ENCODE measurements at places on chromosomes 12 and 14.

DNA sequence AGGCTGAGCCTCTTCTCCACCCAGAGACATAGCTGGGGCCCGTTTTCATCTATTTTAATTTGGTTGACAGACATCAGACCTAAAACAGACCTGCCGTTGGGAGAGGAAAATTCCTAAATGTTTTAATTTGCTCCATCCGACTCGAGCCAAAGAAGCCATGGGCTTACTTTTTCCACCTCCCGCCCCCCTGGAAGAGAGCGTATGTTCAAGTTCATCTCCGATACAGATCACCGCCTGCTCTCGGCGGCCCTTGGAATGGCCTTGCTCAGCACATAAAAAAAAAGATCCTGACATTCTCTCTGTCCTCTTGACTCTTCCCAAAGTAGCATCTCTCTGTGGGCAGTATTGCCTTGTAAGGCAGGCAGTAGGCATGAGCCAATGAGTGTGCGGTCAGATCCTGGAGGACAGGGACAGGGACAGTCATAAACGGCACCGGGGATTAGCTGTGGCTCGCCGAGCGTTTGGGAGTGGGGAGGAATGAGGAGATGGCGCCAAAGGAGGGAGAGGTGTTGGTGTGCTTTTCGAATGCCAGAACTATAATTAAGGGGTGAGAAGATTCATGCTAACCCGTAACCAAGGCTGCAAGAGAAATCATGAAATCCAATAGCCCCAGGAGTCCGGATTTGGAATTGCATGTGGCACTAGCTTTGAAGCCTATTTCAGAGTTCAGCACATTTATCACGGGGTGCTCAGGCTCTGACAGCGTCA, 47.9 kb upstream of the MEG3 start:
- no peak for DNase-seq

- DNase-seq, result no peak
Measured at GRCh38 chr12:108815875-108816594, 41.3 kb downstream of the SSH1 start.

DNA sequence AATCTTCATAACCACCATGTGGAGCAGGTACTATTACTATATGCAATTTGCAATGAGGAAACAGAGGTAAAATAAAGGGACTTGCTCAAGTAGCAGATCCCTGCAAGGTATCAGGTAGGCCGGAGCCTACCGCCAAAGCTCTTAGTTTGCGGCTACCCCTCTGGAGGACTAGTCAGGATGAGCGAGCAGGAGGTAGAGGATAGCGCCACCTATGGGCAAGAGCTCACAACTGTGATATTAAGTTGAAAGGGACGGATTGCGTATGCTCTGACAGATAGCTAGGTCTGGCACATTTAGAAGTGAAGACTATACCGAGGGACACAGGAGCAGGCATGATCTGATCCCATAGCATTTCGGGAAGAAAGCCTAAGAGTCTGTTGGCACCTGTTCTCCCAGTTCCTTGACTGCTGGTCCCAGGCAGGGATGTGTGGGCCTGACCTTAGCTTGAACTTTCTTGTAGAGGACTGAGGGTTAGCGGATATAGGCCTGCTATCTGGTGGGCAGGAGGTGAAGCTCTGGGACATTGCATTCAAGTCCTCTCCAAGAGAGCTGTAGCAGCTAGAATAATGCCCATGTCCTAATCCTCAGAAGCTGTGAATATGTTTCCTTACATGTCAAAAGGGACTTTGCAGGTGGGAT, 48.0 kb downstream of the SLC17A8 start:
- no peak for DNase-seq

GRCh38 chr12:6951551-6952120, 480 bp downstream of the PTPN6 start:
- DNase-seq, result no peak

- no peak for DNase-seq
Measured at GRCh38 chr12:94080341-94081009, 67.9 kb upstream of the PLXNC1 start.

GRCh38 chr12:68175557-68176061, 16.1 kb upstream of the IFNG start:
- DNase-seq, result no peak
